ENCODE measurements at places on chromosomes 4 and X.

GRCh38 chr4:76197971-76198410, 15.6 kb downstream of the SCARB2 start:
- DNase-seq: no peak

DNA sequence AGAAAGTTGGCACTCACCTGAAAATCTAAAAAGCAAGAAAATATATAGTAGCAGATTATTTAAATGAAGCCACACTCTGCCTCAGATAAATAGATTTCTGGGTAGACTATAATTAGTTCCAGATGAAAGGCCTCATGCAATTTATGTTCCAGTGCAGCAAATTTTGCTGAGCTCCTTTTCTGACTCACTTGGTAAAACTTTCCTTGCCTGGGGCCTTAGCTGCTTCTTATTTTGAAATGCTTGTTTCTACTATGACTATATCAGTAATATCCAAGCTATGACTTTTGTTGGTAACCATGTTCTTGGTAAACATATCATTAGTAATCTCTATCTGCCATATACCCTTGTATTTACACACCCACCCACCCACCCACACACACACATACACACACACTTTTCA, 961.8 kb downstream of the SH3BGRL start:
- no peak for DNase-seq

DNA sequence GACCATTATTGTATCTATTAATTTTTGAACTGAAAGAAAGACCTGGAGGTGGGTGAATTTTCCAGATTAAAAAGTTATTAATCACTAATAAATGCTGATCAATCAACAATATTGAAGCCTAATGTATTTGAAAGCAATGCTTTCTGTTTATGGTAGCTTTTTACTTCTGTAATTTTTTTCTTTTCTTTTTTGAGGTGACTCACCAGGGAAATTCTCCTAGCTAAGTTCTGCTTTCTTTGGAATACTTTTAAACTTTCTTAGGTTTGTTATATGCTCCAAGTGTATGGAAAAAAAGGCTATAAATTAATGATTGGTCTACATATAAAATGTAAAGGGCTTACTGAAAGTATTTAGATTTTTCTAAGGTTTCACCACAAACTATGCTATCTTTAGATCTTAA, 94.2 kb downstream of the MBNL3 start:
- peak; percentile 9 for DNase-seq

DNA sequence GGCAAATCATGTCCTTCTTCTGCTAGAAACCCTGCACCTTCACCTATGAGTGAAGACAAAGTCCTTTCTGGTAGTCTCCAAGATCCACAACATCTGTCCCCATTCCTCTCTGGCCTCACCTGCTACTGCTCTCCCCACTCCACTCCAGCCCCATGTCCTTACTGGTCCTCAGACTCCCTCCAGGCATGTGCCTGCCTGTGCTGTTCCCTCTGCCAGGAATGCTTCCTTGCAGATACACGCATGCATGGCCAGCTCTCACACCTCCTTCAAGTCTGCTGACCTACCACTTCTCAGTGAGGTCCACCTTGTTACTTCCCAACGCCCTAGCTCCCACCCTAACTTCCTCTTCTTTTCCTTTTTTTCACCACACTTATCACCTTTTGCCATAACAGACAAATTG, 18.1 kb downstream of the HMGB2 start:
- DNase-seq: no peak

- DNase-seq: no peak
Observed at GRCh38 chr4:149781150-149781549, 34.5 kb downstream of the IQCM start.

- DNase-seq: no peak
Observed at GRCh38 chrX:17527135-17527701, 152.2 kb downstream of the NHS start.

GRCh38 chr4:187258651-187259401, 535.2 kb upstream of the FAT1 start:
- DNase-seq: no peak

DNA sequence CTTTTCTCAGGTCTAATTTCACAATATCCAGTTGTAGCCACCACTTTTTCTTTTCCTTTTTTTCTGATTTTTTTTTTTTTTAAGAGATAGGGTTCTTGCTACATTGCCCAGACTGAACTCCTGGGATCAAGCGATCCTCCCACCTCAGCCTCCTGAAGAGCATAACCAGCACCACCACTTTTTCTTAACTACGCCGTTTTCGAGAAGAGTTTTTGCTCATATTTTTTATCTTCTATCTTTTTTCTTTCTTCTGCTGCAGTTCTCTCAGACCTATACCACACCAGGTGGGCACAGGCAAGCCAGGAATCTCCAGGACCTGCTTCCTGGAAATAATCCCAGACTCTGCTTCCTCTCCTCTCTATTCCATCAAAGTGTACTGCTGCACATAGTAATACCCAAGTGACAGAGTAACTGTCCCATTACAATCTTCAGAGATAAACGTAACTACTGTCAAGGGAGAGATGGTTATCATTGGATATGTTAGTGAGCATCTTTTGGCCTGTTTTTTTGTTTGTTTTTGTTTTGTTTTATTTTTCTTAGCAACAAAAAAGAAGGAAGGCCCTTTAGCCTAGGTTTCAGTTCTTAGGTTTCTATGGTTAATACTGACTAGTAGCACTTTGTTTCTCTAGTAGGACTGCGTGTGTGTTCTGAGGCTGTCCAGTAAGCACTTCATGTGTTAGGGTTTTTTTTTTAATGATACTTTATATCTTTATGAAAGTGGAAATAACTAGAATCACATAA, 59.2 kb upstream of the TXK start:
- DNase-seq: no peak
